ENCODE measurements at places on chromosomes 6 and 20. TPM values are rescaled to one million over a fixed set of nuclear protein-coding genes. Genes with fewer than 3 reads are reported as not detected.

SUMO4 gene
- polyA plus RNA-seq = 0.32 TPM

CDSN gene
- 0.11 TPM for polyA plus RNA-seq

BFSP1 gene
- 0.59 TPM for polyA plus RNA-seq

BPIFB1 gene
- not detected for polyA plus RNA-seq

COL19A1 gene
- polyA plus RNA-seq = 1.0 TPM

PSORS1C1 gene
- 6.5 TPM for polyA plus RNA-seq

GHRH gene
- 19.5 TPM for polyA plus RNA-seq

- no peak for DNase-seq
Observed at GRCh38 chr6:4320860-4321259, 185.5 kb upstream of the ECI2 start.

GRCh38 chr6:32189069-32189741 is 797 bp downstream of the PBX2 start:
- DNase-seq = no peak

DNA sequence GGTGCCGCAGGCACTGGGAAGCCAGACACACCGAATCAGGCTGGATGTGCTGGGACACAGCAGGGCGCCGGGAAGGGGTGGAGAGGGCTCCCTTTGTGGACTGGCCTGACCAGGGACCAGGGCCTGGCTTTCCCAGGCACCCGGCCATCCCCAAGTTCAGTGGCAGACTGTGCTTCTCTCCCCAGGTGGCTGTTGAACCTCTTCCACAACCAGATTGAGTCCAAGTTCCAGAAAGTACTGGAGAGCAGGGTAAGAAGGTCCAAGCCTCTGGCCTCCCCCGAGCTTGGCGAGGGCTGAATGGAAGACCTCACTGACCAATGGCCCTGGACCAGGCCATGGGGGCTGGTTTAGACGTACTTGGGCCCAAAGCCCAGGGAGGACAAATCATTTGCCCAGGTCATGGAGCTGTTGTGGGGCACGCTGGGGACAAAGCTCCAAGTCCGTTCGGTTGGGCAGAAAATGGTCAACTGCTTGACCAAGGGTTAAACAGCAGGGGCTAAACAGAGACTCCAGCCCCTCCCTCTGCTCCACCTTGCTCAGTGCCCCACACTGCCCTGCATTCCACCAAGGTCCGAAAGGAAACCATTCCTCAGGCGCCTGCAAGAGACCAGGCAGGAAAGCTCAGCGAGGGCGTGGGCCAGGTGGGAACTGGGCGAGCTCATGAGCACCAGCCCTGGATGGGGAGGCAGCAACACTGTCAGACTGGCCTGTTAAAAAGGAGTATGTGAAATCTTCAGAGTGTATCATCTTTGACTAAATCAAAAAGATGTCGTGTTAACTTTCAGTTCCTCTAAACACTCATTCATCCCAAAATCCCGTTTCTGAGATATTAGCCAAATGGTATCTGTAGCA is 9.1 kb downstream of the LBP start:
- no peak for DNase-seq

- DNase-seq = no peak
Observed at GRCh38 chr20:37853823-37854375, 49.0 kb upstream of the VSTM2L start.

- DNase-seq = no peak
Observed at GRCh38 chr6:5684320-5685053, 322.2 kb downstream of the NRN1 start.

- no peak for DNase-seq
Observed at GRCh38 chr6:166323395-166323794, 15.2 kb upstream of the PRR18 start.

DNA sequence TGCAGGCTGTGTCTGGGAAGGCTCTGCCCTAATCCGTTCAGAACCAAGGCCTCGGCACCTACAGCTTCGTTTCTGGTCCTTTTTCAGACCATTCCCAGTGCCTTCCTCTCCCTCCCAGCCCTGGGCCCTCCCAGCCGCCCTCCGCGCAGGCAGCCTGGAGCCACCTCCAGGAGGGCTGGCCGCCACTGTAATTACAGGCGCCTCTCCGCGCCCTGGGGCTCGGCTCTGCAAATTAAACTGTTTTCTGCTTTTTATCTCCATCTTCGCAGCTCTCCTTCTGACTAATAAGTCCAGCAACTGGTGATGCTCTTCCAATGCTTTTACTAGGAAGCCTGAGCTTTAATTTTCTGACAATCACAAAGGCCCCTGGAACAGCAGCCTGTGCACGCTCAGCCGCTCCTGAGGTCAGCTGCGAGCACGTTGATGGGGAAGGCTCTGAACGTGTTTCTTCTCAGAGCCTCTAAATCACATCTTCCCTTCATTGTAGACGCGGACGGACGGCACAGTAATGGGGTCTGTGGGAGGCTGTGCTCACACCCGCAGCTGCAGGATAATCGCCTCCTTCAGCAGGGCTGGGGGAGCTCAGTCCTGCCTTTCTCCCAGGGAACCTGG is 194.6 kb downstream of the DLL1 start:
- peak; percentile 48 for DNase-seq

GRCh38 chr6:46219661-46220060 is 48.9 kb upstream of the ENPP5 start:
- no peak for DNase-seq

DNA sequence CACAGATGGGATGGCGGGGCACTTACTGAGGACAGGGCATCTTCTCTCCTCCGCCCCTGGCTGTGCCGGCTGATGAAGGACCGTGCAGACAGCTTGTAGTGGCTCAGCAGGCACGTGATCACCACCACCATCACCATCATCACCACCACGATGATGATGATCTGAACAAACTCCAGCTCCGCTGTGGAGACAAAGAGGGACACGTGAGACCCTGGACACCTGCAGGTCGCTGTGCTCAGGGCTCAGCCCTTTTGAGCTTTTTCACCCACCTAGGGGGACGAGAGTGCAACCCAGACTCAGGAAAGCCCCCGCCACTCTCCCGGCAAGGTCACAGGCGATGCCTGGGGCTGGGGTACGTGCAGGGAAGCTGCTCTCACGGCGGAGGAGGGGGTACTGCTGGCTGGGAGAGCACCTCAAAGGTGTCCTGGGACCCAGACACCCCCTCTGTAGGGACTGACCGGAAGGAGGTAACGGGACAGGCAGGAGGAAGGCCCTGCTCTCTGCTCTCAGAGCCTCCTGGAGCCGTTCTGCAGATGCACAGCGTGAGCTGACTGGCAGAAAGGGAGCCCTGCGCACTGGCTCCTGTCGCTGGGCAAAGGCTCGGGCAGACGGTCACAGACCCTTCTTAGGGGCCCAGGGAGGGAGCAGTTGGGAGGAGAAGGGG is 39.4 kb upstream of the ZBP1 start:
- DNase-seq = peak; percentile 22

GRCh38 chr6:33672808-33673207 is 38.7 kb downstream of the UQCC2 start:
- peak; percentile 94 for DNase-seq

DNA sequence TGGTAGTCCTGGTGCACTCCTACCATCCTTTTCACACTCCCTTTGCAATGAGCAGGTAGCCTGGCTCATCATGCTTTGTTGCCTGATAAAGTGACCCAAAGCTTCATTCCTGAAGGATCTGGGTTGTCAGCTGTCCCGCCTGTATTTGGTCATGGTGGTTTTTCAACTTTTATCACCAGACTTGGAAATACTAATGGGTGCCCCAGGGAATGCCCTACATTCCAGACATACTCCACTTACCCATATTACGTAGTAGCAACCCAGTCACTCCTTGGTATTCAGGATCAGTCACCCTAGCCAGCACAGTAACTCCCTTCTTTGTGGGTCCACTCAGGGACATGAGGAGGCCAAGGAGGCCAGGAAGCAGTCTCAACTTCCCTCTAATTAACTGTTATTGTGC is 199.2 kb downstream of the MAFB start:
- DNase-seq = no peak
